ENCODE measurements at places on chromosomes 12 and 14. TPM values are rescaled to one million over a fixed set of nuclear protein-coding genes. Genes with fewer than 3 reads are reported as not detected.

Gene FSCB
- 0.22 TPM for total RNA-seq

Gene SYNDIG1L
- total RNA-seq, result not detected

Gene CD69
- total RNA-seq, result 1.9 TPM

Gene NINJ2
- 0.57 TPM for total RNA-seq

Gene NR1H4
- not detected for total RNA-seq

Gene C12orf75
- total RNA-seq, result 206 TPM

Gene RTL1
- total RNA-seq, result not detected

Gene ACVRL1
- 24.1 TPM for total RNA-seq

Gene C12orf54
- not detected for total RNA-seq

Gene RAB21
- total RNA-seq, result 23.0 TPM

Gene RTN1
- total RNA-seq, result 0.22 TPM

Gene CAPZA3
- not detected for total RNA-seq

Gene PRH2
- total RNA-seq, result not detected

Gene BCL11B
- not detected for total RNA-seq
